Naive thymus-derived CD4-positive, alpha-beta T cell (primary cell): ENCODE measurements at places on chromosomes 13 and 19. TPM values are rescaled to one million over a fixed set of nuclear protein-coding genes. Genes with fewer than 3 reads are reported as not detected.

ZNF382 gene
- 5.4 TPM for total RNA-seq

EIF3K gene
- 294 and 303 TPM in 2 replicates for total RNA-seq

TMEM238 gene
- total RNA-seq: 9.3 TPM

R3HDM4 gene
- 201 TPM for total RNA-seq

C1QTNF9 gene
- total RNA-seq: 0.19 TPM

PRTN3 gene
- 2.7 TPM for total RNA-seq

TSHZ3 gene
- 0.08 TPM for total RNA-seq

CILP2 gene
- total RNA-seq: 0.08 TPM in 1 of 2 replicates, not detected in the other

COL5A3 gene
- 0.05 TPM for total RNA-seq

PGLYRP1 gene
- not detected for total RNA-seq

NTN5 gene
- total RNA-seq: 3.0 TPM

OR7C1 gene
- not detected for total RNA-seq

ZNF569 gene
- total RNA-seq: 5.8 TPM

CGB5 gene
- not detected for total RNA-seq

SMIM44 gene
- total RNA-seq: not detected

ZNF560 gene
- total RNA-seq: not detected

RASGRP4 gene
- total RNA-seq: 1.3 and 1.6 TPM in 2 replicates

INSR gene
- 4.0 TPM for total RNA-seq

CPT1C gene
- total RNA-seq: 1.1 TPM

AXL gene
- total RNA-seq: 0.54 TPM

UBE2L5 gene
- total RNA-seq: not detected in 2 replicates

PRR36 gene
- 0.22 TPM for total RNA-seq

IRF3 gene
- total RNA-seq: 176 TPM

LAIR1 gene
- 92.3 TPM for total RNA-seq

ELL gene
- total RNA-seq: 22.1 TPM

WDR87 gene
- not detected for total RNA-seq

IRS2 gene
- total RNA-seq: 26.9 TPM

TMEM38A gene
- total RNA-seq: 0.76 TPM

LILRB5 gene
- 1.1 TPM for total RNA-seq

MED16 gene
- 62.1 and 74.5 TPM in 2 replicates for total RNA-seq

FLT3LG gene
- 280 TPM for total RNA-seq

NAPSA gene
- 4.5 and 6.0 TPM in 2 replicates for total RNA-seq

PGLYRP2 gene
- 0.21 TPM for total RNA-seq

ZNF155 gene
- total RNA-seq: 13.3 TPM

ZNF780A gene
- total RNA-seq: 14.8 TPM

LILRB3 gene
- total RNA-seq: 1.9 TPM

HIPK4 gene
- total RNA-seq: not detected

KLK11 gene
- total RNA-seq: not detected

GSX1 gene
- not detected for total RNA-seq

KLF1 gene
- total RNA-seq: 0.23 and 0.41 TPM in 2 replicates

ZNF600 gene
- total RNA-seq: 27.5 TPM

F10 gene
- not detected for total RNA-seq

TNFRSF19 gene
- 0.10 TPM for total RNA-seq

ACP5 gene
- total RNA-seq: 25.2 TPM

GJB6 gene
- 2.4 TPM for total RNA-seq

ABHD13 gene
- total RNA-seq: 11.3 and 11.6 TPM in 2 replicates

MYO16 gene
- 1.4 TPM for total RNA-seq

GRIK5 gene
- 0.61 TPM for total RNA-seq

CLEC17A gene
- not detected for total RNA-seq

FGF22 gene
- 1.4 TPM for total RNA-seq

CALR3 gene
- not detected for total RNA-seq

TNFSF9 gene
- 0.38 TPM for total RNA-seq

SPATA13 gene
- 59.0 and 62.2 TPM in 2 replicates for total RNA-seq

MAP2K7 gene
- 64.4 TPM for total RNA-seq
